Globus pallidus (tissue), 1 donor: ENCODE measurements at places on chromosomes 5 and 9.

- no peak for DNase-seq
These were observed 96.3 kb upstream of the VCAN start for GRCh38 chr5:83375049-83375745.

DNA sequence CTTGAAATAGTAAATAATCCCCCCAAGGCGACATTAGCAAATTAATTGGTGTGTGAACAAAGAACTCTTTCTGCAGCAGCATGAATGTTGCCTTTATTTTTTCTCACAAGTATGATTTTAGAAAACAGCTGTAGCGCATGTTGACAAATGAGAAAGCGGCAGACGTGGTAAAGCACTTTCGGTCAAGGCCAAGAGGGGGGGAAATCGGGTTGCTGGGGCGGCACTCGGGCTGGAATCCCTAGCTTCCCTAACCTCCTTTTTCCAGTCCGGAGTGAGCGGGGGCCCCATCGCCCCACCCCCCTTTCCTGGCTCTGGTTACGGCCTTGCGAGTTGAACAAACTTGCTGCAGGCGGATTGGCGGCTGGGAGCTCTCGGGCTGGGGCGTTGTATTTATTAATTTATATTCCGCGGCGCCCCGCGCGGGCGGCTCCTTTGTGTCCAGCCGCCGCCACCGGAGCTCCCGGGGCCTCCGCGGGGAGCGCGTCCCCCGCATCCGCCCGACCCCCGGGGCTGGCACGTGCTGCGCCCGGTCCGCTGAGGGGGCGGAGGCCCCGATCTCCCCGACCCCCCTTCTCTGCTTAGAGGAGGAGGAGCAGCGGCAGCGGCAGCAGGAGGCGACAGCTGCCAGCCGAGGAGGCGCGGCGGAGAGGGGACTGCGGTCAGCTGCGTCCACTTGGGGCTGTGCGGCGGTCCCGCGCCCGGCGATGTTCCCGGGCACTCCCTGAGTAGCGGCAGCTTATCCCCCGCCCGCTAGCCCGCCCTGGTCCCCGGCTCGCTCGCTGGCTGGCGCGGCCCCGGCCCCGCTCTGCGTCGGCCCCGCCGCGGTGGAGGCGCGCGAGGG, at the start of gene RHOBTB3:
RHOBTB3 (plus strand) TSS at position 607 of the 841 bp plus-strand sequence. CDS start 347 bp downstream, outside the sequence.
- peak; percentile 95 for DNase-seq

DNA sequence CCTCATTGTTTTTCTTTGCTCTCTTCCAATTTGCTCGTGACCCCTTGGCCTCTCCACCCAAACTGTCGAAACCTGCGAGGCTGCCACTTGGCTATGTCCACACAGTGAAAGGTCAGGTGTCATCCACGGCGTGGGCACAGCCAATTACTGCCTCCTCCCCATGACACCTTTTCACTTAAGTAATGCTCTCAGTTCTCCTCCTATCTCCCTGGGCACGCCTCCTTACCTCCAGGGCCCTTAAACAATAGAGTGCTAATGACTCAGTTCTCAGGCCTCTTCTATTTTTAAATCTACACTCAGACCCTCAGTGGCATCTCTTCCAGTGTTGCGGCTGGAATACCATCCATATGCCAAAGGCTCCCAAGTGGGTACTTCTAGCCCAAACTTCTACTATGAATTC, 256.8 kb downstream of the ROR2 start:
- no peak for DNase-seq

GRCh38 chr9:17088566-17088965, 46.3 kb upstream of the CNTLN start:
- DNase-seq = no peak

- no peak for DNase-seq
These were observed 513.9 kb downstream of the ZNF608 start for GRCh38 chr5:124232515-124232914.

DNA sequence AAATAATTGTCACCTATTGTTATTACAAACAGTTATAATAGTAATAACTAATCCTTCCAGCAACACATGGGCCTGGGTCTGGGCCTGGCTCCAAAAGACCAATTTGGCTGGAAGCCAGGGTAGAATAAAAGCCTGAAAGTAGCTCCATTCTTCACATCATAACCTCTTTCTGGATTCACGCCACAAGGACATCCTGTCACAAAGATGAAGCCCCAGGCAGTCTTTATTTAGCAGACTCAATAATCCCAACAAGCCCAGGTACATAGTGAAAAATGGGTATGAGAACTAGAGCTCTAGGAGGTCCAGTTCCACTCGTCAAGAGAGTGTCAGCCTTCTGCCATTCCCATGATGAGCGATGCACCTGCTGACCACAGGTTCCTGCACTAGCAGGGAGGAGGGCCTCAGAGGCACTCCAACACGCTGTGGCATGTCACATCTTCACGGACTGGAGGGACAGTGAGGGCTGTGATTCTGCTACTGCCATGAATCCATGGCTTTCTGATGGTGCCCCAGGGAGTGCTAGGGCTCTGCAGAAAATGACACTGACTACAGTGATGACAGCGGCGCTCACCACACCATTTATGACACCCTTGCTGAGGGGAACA, 124.9 kb downstream of the SPOCK1 start:
- DNase-seq = no peak

DNA sequence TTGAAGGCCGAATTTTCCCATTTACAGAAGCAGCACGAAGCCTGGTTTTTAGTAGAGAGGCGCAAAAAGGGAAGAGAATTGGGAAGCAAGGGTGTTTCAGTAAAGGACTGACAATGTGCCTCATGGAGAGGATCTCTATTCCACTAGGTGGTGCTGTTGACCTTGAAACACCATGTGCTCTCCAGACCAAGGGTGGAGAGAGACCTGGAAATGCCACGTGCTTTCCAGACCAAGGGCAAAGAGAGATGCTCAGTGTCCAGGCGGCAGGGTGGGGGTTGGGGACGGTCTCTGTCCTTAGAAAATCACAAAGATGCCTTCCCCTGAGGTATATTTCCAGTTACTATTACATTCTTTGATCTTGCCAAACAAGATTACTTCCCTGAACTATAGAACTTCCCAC, 425.3 kb downstream of the CSNK1G3 start:
- peak; percentile 34 for DNase-seq

- DNase-seq = no peak
These were observed 295.1 kb downstream of the CDK5RAP2 start for GRCh38 chr9:120284821-120285220.

DNA sequence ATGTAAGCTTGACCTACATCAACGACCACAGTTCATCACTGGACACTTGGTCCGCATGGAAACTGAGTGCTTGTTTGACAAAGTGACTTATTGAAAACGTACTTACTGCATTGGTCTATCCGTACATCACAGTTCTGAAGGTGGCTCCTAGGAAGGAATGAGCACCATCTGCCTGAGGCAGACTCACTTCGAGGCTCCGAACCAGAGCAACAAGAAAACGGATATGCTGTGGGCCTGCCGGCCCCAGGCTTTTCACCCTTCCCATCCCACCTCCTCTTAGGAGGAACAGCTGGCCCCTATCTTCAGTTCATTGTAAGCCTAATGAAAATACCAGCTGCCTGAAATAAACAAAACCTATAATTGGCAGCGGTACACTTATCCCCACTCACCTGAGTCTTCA, 67.2 kb upstream of the TSLP start:
- DNase-seq = no peak

DNA sequence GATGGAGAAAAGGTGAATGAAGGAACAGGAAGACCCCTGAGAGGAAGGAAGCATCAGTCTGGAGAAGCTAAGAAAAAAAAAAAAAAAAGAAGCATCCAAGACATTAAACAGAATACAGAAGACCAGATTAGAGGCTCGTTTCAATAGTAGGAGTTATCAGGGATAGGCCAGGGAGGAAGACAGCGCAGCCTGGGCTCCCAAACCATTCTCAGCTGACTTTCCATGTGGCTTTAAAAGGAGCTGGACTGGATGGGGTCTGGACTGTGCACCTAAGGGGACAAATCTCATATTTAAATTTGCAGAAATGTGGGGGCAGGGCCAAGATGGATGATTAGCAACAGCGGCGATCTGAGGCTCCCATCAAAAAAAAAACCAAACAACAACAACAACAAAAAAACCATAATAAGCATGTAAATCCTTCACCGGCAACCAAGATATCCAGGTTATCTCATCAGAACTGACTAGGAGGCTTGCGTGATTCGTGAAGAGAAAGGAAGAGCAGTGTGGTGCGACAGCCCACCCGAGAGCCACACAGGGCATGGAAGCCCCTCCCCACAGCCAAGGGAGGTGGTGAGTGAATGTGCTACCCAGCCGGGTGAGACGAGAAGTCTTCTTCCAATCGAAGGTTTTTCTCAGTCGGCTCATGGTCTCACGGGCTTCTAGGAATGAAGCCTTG, 114.9 kb upstream of the ADAMTS16 start:
- no peak for DNase-seq

DNA sequence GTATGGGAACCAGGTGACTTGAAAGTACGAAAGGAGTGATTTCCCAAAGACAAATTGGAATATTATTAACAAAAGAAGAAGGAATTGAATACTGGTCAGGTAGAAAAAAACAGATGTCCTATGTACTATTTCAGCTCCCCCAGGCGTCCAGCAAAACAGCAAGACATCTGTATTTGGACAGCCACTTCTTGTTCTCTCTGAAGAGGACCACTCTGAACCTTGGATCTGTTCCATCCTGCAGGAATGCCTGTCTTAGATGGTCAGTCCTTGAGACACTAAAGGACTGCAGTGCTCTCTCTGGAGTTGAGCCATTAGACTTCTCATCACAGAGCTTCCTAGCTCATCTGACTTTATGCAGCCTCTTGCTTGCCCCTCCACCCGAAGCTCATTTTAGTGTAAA, 74.4 kb upstream of the RARS1 start:
- no peak for DNase-seq

GRCh38 chr5:132184588-132184987, 43.1 kb downstream of the P4HA2 start:
- no peak for DNase-seq

DNA sequence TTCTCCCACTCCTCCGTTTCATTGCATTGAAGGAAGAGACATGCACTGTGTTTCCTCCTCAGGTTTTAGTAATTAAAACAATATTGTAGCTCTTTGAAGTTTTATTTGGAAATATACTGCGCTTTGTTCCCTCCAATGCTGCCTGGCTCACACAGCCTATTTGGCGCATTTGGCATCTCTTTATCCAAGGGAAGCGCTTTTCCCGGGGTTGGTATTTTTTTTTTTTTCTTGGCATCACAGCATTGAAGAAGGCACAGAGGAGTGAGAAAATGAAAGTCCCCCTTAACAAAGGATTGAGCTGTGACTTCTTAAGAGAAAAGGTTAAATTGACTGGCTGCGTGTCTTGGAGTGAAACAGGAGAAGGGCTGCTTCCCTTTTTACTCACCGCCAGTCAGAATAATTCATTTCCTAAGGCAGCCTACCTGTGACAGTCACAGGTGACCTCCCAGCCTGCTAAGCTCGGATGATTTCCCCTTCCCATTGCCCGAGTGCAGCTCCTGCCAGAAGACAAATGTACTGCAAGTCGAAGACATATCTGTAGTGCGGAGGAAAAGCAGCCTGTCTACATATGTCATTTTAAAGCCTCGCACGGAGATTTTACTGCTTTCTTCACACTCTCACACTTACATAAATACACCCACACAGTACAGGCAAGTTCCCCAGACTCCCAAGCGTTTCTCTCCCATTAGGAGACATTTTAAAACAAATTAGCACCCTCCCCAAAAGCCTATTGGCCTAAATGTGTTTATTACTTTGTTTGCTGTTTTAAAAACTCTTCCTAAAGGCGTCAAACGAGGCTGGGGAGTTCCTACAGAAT, 665.5 kb upstream of the ZNF608 start:
- DNase-seq = peak; percentile 69

DNA sequence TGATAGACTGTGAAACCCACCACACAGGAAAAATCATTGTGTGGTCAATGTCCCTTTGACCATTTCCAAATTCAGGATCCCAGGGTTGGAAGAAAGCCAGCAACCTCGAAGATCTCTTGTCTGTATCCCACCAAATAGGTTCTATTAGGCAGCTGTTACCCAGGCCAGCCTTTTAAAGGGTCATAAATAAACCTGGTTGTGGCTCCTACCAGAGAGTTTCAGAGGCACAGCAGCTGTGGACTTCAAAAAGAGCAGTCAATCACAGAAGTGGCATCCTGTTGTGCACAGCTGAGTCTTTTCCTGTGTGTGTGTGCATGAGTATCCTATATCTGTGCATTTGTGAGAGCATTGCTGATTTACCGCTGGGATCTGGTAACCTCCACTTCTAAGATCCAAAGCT, 23.7 kb upstream of the OR2S2 start:
- DNase-seq = no peak

DNA sequence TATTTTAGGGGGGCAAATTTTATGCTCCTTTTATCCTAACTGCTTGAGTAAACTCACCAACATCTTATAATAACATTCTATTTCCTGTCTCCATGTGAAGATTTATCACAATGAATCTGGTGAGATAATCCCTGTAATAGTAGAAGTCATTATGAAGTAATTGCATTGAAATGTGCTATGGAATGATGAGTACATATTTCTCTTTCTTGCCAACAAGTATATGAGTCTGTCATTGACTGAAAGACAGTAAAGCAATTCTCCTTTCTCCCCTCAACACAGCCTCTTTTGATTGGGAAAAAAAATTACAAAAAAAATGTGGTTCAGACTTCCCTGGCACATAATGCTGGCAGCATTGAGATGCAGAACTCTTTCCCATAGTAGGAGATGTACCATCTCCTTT, 459.2 kb upstream of the RGMB start:
- no peak for DNase-seq

DNA sequence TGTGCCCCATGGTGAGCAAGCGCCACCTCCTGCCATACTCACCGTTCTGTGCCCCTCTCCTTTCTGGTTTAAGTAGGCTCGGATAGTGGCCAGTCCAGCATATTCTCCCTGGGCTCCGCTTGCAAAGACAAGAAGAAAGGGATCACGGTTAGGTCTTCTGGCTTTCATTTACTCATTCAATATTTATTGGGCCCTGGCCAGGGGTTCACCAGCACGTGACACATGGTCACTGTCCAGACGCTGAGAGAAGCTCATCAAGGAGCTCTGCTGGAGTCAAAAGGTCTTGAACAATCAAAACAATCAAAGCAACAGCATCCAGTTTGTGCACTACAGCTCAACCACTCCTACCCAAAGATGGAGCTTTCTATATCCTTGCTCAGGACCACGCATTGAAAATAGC, 80.2 kb downstream of the GLDC start:
- DNase-seq = no peak

DNA sequence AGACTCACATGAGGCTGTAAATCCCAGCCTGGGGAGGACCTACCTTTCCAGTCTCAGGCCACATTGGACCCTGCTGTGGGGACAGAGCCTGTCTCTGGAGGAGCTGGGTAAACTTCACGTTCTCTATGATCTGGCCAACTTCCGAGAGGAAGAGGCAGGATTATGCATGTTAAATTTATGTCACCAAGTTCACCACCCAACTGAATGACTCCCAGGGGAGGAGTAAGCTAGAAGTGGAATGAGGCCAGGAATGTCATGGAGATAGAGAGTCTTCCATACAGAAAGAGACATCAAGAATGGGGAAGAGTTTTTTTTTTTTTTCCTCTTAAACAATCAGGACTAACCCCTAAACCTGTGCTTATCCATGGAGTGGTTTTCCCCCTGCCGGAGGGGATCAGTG, 90.3 kb upstream of the PALM2AKAP2 start:
- no peak for DNase-seq

GRCh38 chr9:37840560-37841194, 40.1 kb downstream of the DCAF10 start:
- DNase-seq = no peak
